ENCODE measurements at places on chromosomes 6 and 20. TPM values are rescaled to one million over a fixed set of nuclear protein-coding genes. Genes with fewer than 3 reads are reported as not detected.

The SIGLEC1 gene
- total RNA-seq = 0.08 TPM

The DEFB124 gene
- total RNA-seq = not detected

The TFAP2C gene
- 0.08 TPM for total RNA-seq

The MMP24 gene
- total RNA-seq = 0.16 TPM

The LY86 gene
- total RNA-seq = not detected

The GDAP1L1 gene
- total RNA-seq = 0.90 TPM

The WFDC5 gene
- not detected for total RNA-seq

The MOXD1 gene
- 78.8 TPM for total RNA-seq

The SRMS gene
- total RNA-seq = not detected

The SLC35D3 gene
- not detected for total RNA-seq

The PGC gene
- not detected for total RNA-seq

The RIN2 gene
- total RNA-seq = 36.6 TPM

The PTPRT gene
- not detected for total RNA-seq

The SYNDIG1 gene
- 1.6 TPM for total RNA-seq

The RCAN2 gene
- 8.0 TPM for total RNA-seq

The SLC16A10 gene
- not detected for total RNA-seq

The TMEM14B gene
- total RNA-seq = 98.1 TPM

The RUNX2 gene
- total RNA-seq = 0.74 TPM

The SGK2 gene
- 0.09 TPM for total RNA-seq

The SDHAF4 gene
- 8.0 TPM for total RNA-seq

The CRYBG1 gene
- 19.3 TPM for total RNA-seq

The SLC25A27 gene
- total RNA-seq = 6.2 TPM

The EBF4 gene
- total RNA-seq = 0.09 TPM

The LTB gene
- not detected for total RNA-seq

The NNAT gene
- 2.8 TPM for total RNA-seq

The MYCT1 gene
- total RNA-seq = 2.6 TPM

The HSPA12B gene
- total RNA-seq = 0.18 TPM

The CDH4 gene
- total RNA-seq = 0.25 TPM

The PBOV1 gene
- total RNA-seq = not detected

The NQO2 gene
- 47.7 TPM for total RNA-seq

The HCRTR2 gene
- not detected for total RNA-seq

The NUDT3 gene
- 24.4 TPM for total RNA-seq

The ID4 gene
- total RNA-seq = 18.0 TPM

The KAT14 gene
- total RNA-seq = 30.7 TPM

The TM9SF4 gene
- total RNA-seq = 20.0 TPM

Data from fibroblast of the aortic adventitia (primary cell).